ENCODE measurements at places on chromosomes 2 and 18. TPM values are rescaled to one million over a fixed set of nuclear protein-coding genes. Genes with fewer than 3 reads are reported as not detected.
A peak's percentile ranks its signal among the peaks of the same experiment; 100 is the strongest.

ZAP70 gene
- 160 TPM for total RNA-seq

- no peak for DNase-seq
Measured at GRCh38 chr18:36531636-36532035, 234.1 kb downstream of the FHOD3 start.

ATIC gene
- 261 TPM for total RNA-seq

RTP5 gene
- total RNA-seq, result 0.10 TPM

CCBE1 gene
- 0.36 TPM for total RNA-seq

RDH14 gene
- total RNA-seq, result 14.4 TPM

DNA sequence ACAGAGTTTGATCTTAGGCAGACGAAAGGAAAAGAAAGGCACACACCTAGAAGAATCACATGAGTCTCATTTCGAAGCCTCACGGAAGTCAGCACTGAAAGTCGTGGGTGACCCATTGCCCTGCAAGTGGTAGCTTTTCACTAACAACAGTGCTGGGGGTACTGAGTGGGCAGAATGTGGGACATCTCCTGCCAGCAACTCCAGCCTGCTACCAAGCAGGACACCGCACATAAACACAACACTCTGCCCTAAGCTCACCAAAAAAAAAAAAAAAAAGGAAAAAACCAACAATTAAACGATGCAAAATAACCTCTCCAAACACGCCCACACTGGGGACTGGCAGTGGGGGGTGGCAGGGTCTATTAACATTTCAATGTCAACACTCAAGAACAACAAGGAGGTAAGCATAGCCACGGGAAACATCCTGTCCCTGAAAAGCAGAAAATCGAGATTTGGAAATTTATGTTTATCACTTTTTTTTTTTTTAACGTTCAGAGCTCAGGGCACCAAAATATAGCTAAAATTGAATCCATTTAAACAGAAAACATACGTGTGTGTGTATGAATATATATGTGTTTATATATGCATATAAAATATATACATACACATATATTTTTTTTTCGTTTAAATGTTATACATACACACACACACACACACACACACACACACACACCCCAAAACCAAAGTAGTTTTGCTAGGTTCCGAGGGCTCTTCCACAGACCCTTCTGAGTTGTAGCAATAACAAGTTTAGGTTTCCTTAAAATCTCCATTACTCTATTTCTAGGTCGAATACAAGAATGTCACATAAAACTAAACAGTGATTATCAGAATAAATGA is 2.2 kb downstream of the INO80D start:
- peak; percentile 54 for DNase-seq
